ENCODE measurements at places on chromosomes 11 and 22.

DNA sequence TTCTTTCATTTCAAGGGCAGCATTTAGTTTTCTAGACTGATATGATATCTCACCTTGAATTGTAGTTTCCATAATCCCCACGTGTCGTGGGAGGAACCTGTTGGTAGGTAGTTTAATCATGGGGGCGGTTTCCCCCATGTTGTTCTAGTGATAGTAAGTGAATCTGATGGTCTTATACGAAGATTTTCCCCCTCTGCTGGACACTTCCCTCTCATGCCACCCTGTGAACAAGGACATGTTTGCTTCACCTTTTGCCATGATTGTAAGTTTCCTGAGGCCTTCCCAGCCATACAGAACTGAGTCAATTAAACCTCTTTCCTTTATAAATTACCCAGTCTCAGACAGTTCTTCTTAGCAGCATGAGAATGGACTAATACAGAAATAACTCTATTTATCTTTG, 851.1 kb upstream of the FAT3 start:
- peak; percentile 20 for DNase-seq

- peak; percentile 21 for DNase-seq
These were observed 205.7 kb downstream of the SNX19 start for GRCh38 chr11:130710497-130711012.

GRCh38 chr11:122459064-122459463, 196.5 kb upstream of the UBASH3B start:
- no peak for DNase-seq

GRCh38 chr11:73563539-73564200, 34.2 kb downstream of the FAM168A start:
- DNase-seq = no peak

DNA sequence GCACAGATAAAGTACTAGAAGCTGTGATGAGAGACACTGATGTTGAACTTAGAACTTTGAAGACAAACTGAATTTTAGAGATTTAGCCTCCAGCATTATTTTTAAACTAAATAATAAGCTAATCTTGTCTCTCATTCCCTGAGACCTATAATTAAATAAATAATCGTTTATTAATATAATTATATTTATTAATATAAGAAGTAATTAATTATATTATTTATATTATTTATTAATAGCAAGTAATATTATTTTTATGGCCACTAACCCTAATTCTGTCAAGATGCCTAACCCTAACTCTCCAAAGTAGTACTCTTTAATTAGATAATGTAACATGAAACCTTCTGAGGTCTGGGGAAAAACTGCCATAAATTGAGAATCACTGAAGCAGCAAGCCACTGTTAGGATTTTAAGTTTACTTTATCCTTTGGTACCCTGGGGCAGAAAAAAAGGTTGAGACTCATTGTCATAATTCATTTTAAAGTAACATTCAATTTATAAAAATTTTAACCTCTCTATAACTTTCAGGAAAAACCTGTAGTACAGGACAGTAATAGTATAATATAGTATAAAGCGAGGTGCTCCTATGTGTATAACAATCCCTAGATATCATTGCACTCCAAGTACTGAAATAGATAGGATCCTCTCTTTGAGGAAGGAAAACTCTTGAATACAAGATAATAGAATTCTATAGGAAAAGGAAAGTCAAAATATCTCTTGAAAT, 85.4 kb downstream of the TTC28 start:
- DNase-seq = no peak

DNA sequence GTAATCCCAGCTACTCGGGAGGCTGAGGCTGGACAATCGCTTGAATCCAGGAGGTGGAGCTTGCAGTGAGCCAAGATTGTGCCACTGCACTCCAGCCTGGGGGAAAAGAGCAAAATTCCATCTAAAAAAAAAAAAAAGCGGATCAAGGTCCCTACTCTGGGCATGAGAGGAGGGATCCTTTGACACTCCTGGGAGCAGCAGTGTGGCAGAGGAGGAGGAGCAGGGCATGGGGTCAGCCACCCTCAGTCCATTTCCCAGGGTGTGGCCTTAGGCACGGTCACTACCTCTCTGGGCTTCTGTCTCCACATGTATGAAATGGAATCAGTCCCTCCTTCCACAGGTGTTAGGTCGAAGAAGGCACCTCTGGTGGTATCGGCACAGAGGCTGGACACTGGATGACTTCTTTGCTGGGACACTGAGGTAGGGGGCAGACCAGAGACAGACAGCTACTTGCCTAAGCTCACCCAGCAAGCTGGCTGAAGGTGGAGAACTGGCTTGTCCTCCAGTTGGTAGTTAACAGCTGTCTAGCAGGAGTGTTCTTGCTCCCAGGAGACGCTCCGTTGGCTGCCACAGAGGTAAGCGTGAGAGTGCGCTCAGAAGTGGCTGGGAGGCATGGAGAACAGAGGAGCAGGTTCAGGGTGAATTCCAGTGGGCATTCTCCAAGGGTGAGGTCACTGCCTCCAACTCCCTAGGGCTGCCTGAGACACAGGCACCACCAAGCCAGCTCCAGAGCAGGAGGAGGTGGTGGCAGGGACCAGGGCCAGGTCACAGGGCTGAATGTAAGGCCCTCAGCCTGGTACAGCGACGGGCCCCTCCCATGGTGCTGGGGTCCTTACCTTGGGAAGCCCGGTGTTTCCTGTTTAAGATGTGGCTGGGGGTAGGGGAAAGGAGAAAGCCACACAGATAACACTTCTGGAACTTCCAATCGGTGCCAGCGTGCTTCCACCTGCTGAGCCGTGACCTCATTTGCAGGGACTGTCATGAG, 19.5 kb downstream of the TXN2 start:
- DNase-seq = peak; percentile 12

DNA sequence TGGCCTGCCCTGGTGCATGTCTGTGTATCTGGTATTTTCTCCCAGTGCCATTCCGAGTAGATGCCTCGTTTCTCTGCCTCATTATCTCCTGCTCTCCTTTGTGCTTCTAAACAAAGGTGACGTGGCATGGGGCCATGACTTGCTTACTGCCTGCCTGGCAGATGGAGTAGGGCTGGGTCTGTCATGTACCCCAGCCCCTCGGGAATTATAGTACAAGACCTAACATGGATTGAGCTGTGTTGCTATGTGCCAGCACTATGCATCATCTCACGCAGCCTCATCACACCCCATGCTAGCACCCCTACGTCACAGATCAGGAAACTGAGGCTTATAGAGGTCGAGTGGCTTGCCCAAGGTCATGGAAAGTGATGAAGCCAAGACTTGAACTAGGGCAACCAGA, 88.1 kb downstream of the GALNT18 start:
- DNase-seq = no peak

DNA sequence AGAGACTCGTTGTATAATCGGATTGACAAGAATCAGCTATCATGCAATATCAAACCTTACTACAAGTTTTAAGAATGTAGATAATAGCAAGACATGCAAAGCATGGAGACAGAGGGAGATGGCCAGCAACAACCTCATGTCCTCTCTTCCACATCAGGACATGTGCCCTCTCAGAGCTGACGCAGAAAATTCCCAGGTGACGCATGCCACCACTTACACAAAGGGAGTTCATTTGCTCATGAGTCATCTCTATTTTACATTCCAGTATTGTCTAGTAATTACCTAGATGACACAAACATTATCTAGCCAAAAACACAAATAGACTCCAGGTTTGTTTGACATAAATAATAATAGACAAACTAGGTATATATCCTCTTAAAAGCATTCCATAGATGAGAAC, 38.1 kb upstream of the OPCML start:
- DNase-seq = no peak

GRCh38 chr11:37788141-37788877, 1190.3 kb upstream of the RAG2 start:
- DNase-seq = no peak

- DNase-seq = no peak
These were observed 1.1 kb downstream of the LHFPL7 start for GRCh38 chr22:24945430-24945829.

- DNase-seq = no peak
These were observed 83.1 kb downstream of the MN1 start for GRCh38 chr22:27718186-27719035.

- DNase-seq = no peak
These were observed 3.1 kb upstream of the LGALS1 start for GRCh38 chr22:37672206-37672919.

- DNase-seq = peak; percentile 76
These were observed 17.0 kb upstream of the DDX10 start for GRCh38 chr11:108647701-108648527.

DNA sequence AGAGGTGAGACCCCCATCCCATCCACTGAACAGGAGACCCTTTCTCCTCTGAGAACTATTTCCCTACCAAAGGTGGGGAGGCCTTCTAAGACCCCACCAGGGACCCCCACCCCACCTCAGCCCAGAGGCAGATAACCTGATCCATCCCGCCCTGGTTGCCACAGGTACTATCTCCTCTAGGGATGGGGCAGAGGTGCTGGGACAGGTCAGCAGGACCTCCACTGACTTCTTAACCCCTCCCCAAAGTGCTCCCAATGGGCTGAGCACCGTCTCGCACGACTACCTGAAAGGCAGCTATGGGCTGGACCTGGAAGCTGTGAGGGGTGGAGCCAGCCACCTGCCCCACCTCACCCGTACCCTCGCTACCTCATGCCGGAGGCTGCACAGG, 4.3 kb downstream of the INPPL1 start:
- no peak for DNase-seq

DNA sequence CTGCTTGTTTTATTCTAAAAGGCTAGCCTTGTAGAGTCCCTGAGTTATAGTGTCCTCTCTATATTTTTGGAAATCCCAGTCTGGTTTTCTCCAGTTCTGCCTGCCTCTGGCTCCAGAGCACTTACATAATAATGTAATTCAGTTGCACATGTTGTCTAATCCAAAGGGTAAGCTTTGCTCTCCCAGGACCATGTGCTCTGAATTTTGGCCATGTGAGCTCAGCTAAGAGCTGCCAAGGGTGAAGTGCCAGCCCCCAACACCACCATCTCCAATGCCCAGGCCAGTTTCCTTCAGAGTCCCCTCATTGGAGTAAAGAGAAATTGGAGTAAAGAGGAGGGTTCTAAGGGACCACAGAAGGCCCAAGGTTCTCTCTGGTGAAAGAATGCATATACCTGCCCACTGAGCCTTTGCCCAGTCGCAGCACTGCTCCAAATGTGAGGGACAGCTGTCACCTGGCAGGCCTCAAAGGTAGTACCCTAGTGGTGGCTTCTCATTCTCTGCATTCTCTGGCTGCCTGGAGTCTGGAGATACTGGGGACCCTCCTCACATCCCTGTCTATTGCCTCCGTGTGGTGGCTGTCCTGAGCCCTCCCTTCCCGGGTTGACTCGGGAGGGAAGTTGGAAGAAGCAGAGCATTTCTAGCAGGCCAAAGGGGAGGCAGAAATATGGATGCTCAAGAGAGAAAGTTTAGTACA, 4.9 kb downstream of the CRY2 start:
- DNase-seq = no peak

GRCh38 chr22:35257321-35258190, at the start of gene HMGXB4:
TSS of gene HMGXB4 (plus strand) at chr22:35257493. CDS start at chr22:35262391, 4,898 bp downstream.
- peak; percentile 92 for DNase-seq

DNA sequence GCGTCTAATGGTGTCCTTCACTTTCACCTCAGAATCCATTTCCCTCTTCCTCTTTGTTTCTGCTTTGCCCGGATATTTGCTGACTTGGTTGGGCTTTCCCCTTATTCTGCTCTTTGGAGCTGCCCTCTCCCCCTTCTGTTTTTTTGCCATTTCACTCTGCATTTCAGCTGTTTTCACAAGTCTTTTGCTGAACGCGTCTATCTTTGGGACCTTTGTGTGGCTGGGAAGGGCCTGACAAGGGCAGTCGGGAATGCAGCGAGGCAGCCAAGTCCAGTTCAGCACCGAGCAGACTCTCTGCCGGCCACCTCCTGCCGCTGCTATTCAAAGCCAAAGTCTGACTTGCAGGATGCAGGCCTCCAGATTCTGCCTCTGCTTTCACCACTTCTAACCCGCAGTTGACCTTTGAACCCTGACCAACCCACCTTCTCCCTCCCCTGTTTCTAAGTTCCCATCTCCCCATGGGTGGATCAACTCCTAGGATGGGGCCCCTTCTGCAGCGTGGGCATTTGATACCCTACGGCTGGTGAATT, 38.2 kb downstream of the FEZ1 start:
- no peak for DNase-seq

GRCh38 chr11:40517122-40517521, 942.3 kb downstream of the LRRC4C start:
- no peak for DNase-seq

DNA sequence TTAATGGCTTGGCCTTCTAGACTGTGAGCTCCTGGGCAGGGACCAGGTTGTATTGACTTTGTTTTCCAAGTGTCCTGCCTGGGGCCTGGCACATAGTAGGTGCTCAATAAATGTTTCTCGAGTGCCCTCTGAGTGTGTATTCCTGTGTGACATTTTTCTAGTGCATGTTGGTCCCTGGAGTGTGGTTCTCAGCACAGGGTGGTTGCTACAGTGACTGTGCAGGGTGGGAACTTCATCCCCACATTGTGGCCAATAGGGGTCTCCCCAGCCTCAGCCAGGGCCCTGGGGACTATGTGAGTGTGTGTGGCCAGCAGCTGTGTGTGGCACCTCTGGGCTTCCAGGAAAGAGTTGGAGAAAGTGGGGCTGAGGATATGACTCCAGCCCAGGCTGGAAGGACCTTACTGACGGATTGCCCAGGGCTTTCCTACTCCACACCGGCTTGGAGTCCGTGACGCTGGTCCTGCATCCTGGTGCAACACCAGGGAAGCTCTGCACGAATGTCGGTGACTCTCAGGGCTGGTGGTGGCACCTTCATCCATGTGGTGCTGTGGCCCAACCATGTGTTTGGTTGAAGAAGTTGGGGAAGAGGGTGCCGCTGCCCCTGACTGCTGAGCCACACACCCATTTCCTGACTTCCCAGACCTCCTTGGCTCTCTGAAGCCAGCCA, 9.0 kb upstream of the MARK2 start:
- peak; percentile 52 for DNase-seq

- no peak for DNase-seq
These were observed 3.4 kb downstream of the KIAA0930 start for GRCh38 chr22:45237065-45237990.

- peak; percentile 57 for DNase-seq
These were observed 23.8 kb upstream of the ALDH3B2 start for GRCh38 chr11:67698247-67698646.

GRCh38 chr22:34160141-34160783, 240.0 kb upstream of the LARGE1 start:
- no peak for DNase-seq

- no peak for DNase-seq
These were observed 1293.2 kb downstream of the BRD1 start for GRCh38 chr22:48534395-48534958.

GRCh38 chr11:40100162-40100553, 1359.3 kb downstream of the LRRC4C start:
- no peak for DNase-seq

DNA sequence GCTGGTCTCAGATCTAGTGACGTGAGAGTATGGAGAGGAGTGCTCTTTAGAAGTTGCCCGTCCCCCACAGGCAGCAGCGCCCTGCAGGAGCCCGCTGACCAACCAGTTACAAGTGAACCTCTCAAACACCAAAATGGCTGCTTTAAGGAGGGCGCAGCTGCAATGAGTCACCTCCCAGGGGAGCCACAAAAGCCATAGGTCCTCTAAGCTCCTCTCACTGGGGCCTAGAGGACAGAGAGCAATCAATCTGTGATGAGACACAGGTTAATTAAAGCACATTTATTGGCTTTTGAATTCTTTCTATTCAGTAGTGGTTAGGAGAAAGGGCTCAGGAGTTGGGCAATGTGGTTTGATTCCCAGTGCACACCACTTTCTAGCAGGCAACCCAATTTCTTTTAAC, 15.5 kb upstream of the RAPSN start:
- no peak for DNase-seq
